ENCODE measurements at places on chromosomes 7 and 10.

DNA sequence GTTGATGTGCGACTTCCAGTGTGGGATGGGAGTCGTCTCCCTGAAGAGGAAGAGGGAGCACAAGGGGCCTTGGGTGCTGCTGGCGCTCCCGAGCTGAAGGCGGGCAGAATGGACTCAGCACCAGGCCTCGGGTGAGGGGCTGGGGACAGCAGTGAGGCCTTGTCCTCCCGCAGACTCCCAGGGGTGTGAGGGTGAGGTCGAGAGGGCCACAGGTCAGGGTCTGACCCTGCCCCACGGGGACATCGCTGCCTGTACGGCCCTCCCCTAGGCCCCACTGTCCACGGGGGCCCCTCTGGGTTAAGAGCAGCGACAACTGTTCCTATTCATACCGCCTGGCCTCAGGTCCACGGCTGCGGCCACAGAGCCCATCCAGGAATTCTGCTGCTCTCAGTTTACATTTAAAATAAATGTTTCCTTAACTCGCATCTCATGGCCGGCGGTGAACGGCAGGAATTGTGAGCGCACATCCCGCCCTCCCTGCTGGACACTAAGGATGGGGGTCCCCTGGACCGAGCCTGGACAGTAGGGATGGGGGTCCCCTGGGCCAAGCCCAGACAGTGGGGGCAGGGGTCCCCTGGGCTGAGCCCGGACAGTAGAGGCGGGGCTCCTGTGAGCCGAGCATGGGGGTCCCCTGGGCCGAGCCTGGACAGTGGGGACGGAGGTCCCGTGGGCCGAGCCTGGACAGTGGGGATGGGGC, 61.7 kb downstream of the PDGFA start:
- DNase-seq, result no peak

DNA sequence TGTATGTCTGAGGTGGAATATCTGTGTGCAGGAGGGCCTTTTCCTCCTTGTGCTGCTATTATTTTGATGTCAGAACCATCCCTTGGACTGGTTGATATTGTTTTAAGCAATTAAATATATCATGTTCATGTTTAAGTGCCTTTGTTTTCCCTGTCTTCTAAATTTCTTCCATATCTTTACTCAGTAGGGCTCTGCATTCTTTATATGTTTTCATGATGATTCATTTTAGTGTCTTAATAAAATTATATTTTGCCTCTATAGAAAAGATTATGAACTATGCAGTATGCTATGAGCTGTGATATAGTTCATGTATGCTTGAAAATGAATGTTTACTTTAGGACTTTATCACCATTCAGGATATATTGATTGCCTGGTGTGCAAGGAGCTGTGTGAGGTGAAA, 34.8 kb downstream of the AHR start:
- no peak for DNase-seq

- no peak for DNase-seq
Observed at GRCh38 chr10:132145002-132145401, 41.7 kb upstream of the DPYSL4 start.

- DNase-seq, result no peak
Observed at GRCh38 chr10:59002011-59002410, 174.4 kb upstream of the PHYHIPL start.

DNA sequence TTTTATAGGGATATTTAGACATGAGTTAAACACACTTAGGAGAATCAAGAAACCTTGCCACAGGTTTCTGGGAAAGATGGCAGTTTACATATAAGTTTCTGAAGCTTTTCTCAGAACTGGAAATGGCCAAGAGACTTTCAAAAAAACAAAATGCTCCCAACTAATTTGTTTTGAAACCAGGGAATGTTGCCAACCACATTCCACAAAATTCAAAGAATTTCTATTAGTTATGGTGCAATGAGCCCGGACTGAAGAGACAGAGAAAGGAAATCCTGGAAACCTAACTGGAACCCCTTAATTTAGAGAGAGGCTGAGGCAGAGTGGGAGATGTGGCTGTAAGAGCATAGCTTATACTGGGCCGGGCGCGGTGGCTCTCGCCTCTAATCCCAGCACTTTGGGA, 128.5 kb downstream of the PTEN start:
- DNase-seq, result peak; percentile 36

DNA sequence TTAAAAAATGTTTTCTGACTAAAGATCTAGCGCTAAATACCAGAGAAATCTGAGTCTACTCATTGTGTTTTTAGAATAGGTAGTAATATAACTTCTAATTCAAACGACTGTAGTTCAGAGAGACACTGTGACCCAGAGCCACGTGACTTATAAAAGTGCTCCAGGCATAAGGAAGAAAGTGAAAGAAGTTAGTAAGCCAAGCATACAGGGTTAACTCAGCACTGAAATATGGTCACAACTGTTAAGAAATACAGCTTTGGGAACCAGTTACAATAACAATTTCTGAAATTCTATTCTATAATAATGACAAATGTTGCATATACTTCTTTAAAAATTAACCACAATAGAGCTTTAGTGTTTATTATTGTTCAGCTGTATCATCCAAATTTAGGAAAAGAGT, 119.1 kb downstream of the TFEC start:
- no peak for DNase-seq

GRCh38 chr10:73997461-73997786, 492 bp upstream of the VCL start:
- DNase-seq, result no peak

DNA sequence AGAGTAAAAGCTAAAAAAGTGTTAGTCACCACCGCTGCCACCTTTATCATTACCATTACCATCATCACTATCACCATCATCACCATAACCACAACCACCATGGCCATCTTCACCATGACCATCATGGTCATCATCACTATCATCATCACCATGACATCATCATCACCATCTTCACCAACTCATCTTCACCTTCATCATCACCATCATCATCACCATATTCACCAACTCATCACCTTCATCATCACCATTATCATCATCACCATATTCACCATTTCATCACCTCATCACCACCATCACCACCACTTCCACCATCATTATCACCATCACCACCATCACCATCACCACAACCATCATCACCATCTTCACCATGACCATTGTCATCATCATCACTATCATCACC, 46.5 kb upstream of the PDGFA start:
- DNase-seq, result no peak

- no peak for DNase-seq
Observed at GRCh38 chr7:4277936-4278335, 404.2 kb upstream of the FOXK1 start.

DNA sequence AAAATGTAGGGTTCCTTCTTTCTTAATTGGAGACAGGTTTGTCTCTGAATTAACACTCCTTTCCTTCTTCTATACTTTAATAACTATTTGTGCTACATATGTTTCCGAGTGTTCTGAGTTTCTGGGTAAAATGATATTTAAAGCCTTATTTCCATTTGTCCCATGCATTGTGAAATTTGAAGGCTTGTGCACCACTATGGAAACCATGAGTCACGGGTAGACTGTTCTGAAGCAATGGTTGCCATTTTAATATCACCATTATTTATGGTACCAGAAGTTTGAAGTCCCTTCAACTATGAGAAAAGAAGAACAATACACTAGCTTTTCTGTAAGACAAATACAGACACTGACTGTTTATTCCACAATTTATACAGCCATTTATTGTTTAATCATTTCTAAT, 44.7 kb upstream of the ZEB1 start:
- peak; percentile 49 for DNase-seq

DNA sequence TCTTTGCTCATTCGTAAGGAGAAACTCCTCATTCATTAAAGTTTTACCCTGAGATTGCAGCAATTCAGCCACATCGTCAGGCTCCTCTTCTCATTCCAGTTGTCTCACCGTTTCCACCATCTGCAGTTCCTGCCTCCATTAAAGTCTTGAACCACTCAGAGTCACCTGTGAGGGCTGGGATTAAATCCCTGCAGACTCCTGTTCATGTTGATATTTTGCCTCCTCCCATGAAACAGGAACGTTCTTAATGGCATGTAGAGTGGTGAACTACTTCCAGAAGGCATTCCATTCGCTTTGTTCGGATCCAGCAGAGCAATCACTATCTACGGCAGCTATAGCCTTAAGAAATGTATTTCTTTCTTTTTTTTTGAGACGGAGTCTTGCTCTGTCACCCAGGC, 96.5 kb upstream of the FAM20C start:
- no peak for DNase-seq

DNA sequence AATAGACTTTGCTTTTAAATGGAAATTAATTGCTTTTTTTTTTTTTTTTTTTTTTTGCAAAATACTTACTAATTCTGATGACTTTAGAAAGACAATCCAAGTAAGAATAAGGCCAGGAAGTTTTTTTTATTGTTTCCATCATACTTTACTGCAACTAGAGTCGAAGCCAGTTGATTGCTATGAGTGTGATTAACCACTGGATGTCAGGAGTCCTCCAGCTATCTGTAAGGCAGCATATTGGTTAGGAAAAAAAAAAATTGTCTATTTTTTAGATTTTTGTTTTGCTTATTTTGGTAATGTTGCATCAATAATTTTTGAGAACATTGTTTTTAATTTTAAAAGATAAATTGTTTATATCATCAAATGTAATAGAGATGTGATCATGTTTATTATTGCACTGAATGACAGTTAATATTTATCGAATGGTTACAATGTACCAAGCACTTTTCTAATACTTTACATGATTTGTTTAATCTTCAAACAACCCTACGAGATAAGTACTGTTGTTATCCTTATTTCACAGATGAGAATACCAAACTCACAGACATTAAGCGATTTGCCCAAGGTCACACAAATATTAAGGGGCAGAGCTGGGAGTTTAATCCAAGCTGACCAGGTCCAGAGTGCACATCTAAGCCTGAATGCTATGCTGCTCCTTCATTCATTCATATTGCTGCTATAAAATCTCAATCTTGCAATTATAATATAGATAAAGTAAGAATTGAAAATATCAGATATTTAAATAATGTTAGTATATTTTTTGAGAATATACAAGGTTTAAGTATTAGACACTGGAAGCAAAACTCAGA, 19.9 kb upstream of the LMOD2 start:
- DNase-seq, result peak; percentile 81

DNA sequence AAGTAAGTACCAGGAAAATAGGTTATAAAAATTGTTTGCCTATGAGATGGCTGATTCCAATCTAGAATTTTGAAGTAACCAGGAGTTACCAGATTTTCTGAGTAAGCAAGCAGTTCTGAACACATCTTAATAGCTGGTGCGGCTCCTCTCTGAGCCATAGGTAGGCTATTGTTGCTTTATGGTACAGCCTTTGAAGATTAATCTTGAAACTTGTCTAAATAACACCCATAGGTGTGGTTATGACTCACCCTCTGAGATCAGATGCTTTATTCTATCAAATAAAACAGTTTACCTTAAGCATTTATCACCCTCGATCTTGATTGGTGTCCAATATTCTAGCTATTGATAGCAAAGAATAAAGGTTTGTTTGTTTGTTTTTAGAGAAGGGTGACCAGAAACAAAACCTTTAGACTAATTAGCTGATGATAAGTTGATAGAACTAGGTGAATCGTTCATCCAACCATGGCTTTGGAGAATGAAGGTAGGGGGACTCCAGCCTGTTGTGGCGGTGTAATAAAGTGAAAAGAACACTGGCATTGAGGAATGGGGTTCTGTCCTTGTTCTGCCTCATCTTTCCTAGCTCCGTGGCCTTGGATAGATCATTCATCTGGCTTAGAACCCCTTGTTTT, 72.2 kb downstream of the VTI1A start:
- no peak for DNase-seq

DNA sequence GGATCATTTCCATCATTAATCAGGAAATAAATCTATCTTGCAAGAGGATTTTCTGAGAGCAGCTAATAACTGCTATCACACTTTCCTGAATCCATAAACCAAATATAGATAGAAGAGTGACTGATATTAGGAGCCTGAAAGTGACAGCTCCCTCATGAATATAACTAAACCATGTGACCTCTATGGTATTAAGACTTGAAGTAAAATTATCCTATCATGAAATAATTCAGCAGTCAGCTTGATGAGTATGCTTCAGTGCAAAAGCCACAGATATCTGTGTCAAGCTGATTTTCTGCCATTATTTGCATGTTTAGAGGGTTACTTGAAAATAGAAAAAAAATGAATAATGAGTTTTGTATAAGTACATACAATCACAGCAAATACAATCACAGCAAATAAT, 80.1 kb upstream of the PPP1R3A start:
- no peak for DNase-seq

DNA sequence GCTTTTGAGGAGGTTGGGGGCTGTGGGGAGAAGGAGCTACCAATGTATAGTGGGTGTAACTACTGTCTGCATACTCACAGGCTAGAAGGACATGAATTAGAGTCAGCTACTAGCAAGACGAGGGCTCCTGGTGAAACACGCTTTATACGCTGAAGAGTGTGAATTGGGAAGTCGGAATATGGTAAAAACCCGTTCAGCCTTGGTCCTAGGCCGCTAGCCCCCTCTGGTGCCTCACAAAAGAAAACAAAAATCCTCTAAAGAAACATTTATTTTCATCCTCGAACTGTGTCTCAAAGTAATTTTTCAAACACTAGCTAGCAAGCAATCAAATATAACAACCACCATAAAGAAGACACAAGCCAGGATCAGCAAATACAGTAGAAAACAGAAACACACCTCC, 338.1 kb upstream of the SEMA3C start:
- DNase-seq, result peak; percentile 56

GRCh38 chr10:65555192-65555591, 1370.6 kb upstream of the LRRTM3 start:
- DNase-seq, result no peak

GRCh38 chr7:116697761-116698160, 25.8 kb downstream of the MET start:
- no peak for DNase-seq

DNA sequence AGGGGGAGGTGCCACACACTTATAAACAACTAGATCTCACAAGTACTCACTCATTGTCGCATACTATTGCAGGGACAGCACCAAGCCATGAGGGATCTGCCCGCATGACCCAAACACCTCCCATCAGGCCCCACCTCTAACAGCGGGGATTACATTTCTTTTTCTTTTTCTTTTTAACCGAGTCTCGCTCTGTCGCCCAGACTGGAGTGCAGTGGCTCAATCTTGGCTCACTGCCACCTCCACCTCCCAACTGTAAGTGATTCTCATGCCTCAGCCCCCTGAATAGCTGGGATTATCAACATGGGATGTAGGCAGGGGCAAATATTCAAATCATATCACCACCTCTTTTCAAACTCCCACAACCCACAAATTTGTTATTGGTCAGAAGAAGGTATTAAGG, 76.7 kb downstream of the SKAP2 start:
- DNase-seq, result no peak

GRCh38 chr7:30988351-30989005, 24.7 kb downstream of the GHRHR start:
- DNase-seq, result peak; percentile 11

- DNase-seq, result no peak
Observed at GRCh38 chr7:30136117-30136731, 1.4 kb downstream of the MTURN start.

DNA sequence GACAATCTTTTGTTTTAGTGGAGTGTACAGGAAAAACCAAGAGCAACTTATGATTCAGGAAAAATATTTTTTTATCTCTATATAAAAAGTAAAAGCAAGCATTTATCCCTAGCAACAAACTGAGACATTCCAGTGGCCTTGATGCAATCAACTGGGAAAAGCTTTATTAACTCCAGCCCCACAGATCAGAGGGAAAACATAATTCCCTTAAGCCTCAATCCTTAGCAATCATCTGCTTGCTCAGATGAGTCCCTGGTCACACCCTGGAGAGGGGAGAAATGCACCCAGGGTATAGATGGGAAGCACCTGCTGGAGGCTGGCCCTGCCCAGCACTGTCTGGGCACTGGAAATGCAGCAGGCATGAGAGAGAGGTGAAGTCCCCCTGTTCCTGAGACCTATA, 636.6 kb downstream of the TNS3 start:
- no peak for DNase-seq

- DNase-seq, result no peak
Observed at GRCh38 chr10:1712314-1712713, 25.0 kb downstream of the ADARB2 start.

All from fibroblast of pulmonary artery (primary cell).